ENCODE measurements at places on chromosomes 2 and 18. TPM values are rescaled to one million over a fixed set of nuclear protein-coding genes. Genes with fewer than 3 reads are reported as not detected.
A peak's percentile ranks its signal among the peaks of the same experiment; 100 is the strongest.

DNA sequence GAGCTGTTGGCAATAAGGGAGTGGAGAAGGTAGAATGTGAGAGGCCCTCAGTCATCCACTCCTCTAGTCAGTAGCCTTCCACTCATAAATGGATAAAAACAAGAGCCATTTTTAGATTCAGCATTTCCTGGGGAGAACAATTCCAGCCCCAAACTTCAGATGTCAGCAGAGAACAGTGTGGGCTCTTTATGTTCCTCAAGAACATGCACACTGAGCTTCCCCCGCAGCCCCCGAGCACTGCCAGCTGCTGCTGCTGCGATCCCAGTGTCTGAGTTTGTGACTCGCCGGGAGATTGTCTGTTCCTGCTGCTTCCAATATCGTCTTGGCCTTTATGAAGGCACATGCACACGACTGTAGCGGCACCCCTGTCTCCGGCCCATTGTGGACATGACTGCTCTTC lies 143.7 kb upstream of the CTNNA2 start:
- no peak for DNase-seq

SP9 gene
- polyA plus RNA-seq: not detected

SPOPL gene
- polyA plus RNA-seq: 0.66 TPM

DNA sequence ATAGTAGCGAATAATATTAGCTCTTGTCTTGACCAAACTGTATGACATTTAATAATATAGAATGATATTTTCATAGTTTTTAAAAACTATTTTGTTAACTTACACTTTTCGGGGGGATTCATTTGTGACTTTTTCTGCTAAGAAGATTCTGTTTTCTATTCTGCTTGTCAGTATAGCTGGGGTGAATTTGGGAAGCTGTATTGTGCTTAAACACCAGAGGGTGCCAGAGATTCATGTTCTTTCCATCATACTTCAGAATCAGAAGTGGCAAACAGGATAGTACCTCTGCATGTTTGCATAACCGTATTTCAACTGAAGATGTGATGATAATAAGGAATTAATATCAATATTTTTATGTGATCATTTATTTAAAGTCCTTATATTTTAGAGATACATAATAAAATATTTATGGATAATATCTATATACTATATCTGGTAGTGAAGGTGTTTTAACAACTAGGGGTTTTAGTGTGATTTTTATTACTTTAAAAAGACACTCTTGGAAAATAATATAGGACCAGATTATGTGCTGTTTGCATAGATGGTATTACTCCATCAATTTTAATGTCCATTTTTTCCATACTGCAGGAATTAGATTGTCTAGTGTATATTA lies 81.0 kb downstream of the TAF4B start:
- DNase-seq: peak; percentile 11

DSC2 gene
- polyA plus RNA-seq: not detected

- DNase-seq: no peak
Observed at GRCh38 chr2:143223556-143223955, 94.3 kb downstream of the ARHGAP15 start.

KIAA2012 gene
- polyA plus RNA-seq: not detected

Data from naive thymus-derived CD8-positive, alpha-beta T cell (primary cell).